Umbilical cord (tissue), 2 donors: ENCODE measurements at places on chromosomes 11 and 22. TPM values are rescaled to one million over a fixed set of nuclear protein-coding genes. Genes with fewer than 3 reads are reported as not detected.

The KLHL35 gene
- total RNA-seq = 5.3 TPM

The UPK3A gene
- total RNA-seq = not detected

DNA sequence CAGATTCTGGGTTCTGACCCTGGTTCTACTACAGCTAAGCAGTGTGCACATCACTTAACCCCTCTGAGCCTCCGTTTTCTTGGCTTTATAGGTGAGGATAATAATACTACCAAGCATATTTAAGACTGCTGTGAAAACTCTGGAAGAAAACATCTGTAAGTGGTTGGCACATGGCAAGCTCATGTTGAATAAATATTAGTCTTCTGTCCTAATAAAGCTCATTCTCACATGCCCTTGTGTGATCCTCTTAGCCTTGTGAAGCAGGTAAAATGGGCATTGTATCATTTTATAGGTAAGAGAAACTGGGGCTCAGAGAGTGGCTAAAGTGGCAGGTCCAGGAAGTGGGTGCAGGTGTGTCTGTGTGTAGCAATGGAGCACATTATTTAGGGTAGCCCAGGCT, 8.5 kb downstream of the PKNOX2 start:
- DNase-seq = no peak

GRCh38 chr22:40764763-40765441, 54.2 kb downstream of the SLC25A17 start:
- no peak for DNase-seq

DNA sequence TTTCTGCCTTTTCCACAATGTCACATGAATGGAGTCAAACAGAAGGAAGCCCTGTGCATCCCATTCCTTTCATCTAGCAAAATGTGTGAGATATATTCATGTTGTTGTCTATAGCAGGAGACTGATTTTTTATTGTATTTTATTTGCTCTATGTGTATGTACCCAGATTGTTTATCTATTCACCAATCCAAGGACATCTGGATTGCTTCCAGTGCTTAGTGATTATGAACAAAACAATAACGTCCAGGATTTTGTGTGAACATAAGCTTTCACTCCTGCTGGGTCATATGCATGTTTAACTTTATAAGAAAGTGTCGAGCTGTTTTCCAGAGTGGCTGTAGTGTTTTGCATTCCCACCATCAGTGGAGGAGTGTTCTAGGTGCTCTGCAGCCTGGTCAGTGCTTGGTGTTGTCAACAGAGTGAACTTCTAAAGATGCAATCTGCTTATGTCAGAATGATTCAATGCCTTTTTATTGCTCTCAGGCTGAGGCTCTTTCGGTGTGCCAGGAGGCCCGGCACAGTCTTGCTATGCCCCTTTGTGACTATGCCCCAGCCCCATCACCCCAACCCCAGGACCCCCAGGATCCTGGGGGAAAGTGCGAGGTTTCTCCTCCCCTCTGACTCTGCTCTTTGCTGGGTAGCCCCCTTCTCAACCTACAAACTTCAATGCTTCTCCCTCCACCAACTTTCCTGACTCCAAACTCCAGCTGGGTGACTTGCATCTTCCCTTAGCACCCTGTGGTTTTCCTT, 19.9 kb upstream of the SYT13 start:
- DNase-seq = no peak

The NTM gene
- total RNA-seq = 8.9 TPM

DNA sequence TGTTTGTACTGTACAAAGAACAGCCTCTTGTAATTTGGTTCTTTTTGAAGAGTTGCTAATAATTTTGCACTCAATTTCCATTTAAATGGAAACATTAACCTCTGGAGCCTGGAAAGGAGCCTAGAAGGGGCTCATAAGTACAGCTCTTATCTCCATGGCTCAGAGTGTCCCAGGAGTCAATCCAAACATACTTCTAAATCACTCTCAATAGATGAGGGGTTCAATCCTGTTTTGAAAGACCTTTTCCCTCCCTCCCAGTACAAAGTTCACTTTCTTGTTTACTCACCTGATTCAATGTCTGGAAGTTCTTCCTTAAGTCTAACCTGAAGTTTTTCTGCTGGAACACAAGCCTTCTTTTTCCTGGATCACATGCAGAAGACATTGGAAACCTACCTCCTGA, 273.0 kb upstream of the PLET1 start:
- DNase-seq = no peak

The OTOG gene
- total RNA-seq = 0.48 TPM

- no peak for DNase-seq
These were observed 27.1 kb upstream of the APOA1 start for GRCh38 chr11:116864531-116864930.

- DNase-seq = no peak
These were observed 54.4 kb upstream of the OR4B1 start for GRCh38 chr11:48161951-48162884.

- no peak for DNase-seq
These were observed 596.2 kb downstream of the BUD13 start for GRCh38 chr11:116176484-116177005.

DNA sequence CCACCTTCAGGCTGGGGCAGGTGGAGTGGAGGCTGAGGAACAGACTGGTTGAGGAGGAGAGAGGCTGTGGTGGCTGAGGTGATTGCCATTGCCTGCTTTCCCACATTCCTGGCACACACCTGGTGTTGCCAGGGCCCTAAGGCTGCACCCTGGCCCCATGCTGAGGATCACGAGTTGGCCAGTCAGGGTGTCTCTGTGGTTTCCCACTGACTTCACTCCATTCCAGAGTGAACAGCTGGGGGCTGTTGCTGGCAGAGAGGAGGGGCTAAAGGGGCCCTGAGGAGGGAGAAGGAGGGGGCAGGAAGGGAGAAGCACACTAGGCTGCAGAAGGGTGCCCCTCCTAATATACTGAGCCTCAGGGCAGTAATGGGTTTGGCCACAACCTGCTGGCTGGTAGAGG, 1.8 kb downstream of the TMEM86A start:
- no peak for DNase-seq

DNA sequence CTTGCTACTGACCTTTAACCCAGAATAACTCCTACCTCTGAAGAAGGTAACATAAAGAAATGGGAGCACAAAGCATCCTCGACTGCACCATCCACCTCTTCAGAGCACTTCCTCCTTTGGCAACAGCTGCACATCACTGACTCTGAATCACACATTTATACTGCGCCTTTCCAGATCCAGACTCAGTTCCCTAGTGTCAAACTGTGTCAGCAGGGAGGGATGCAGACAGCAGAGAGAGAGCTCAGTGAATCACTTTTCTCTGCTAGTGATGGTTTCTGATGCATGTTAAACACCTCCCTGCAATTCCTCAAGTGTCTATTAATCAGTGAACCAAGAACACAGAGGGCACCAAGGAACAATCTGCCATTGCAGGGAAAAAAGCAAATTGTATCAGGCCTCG, 118.9 kb downstream of the PLEKHA7 start:
- DNase-seq = no peak

The PATL1 gene
- total RNA-seq = 4.6 TPM

- no peak for DNase-seq
These were observed 25.4 kb upstream of the GRAMD1B start for GRCh38 chr11:123404676-123405075.

The APOA5 gene
- total RNA-seq = not detected

GRCh38 chr11:7511401-7511800, 2.4 kb upstream of the PPFIBP2 start:
- no peak for DNase-seq

GRCh38 chr11:58930926-58931325, 8.4 kb upstream of the GLYATL1 start:
- DNase-seq = no peak

The CALCA gene
- not detected for total RNA-seq

DNA sequence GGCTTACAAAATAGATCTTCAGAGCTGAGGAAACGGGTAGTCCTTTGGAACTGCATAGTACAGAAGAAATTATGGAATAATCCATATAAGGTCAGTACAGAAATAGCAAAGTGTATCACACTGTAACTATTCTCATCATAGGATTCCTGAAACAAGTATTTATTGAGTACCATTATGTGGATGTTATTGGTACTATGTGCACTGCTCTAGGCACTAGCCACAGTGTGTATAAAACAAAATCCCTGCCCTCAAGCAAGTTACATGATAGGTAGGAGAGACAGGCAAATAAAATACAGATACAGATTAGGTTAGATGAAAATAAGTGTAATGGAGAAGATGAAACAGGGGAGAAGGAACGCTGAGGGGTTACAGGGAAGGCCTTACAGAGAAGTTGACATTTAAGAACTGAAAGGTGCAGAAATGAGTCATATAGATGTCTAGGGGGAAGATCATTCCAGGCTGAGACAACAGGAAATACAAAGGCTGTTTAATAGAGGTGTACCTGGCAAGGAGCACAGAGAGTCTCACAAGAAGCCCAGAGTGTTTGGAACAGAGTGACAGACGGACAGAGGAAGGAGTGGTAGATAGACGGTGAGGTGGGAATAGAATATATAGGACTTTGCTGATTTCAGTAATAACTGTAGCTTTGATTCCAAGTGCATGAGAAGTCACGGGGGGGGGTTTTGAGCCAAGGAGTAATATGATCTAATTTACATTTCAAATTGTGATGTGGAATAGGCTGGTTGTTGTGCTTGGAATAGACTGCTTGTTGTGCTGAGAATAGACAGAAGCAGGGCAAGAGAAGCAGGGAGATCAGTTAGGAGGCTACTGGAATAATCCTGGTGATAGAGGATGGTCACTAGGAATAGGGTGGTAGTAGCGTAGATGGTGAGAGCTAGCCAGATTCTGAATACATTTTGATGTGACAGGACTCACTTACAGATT, 13.7 kb downstream of the RNF141 start:
- no peak for DNase-seq
